Stimulated activated CD4-positive, alpha-beta T cell treated with anti-CD3 and anti-CD28 coated beads, TNF-alpha, amount 100 ng/mL, for 1 hour (primary cell): ENCODE measurements at places on chromosomes 2 and 18.
A peak's percentile ranks its signal among the peaks of the same experiment; 100 is the strongest.

GRCh38 chr2:224040753-224041152 is 1.7 kb upstream of the SERPINE2 start:
- no peak for DNase-seq

GRCh38 chr2:102060047-102060446 is 68.3 kb downstream of the IL1R2 start:
- DNase-seq: no peak

DNA sequence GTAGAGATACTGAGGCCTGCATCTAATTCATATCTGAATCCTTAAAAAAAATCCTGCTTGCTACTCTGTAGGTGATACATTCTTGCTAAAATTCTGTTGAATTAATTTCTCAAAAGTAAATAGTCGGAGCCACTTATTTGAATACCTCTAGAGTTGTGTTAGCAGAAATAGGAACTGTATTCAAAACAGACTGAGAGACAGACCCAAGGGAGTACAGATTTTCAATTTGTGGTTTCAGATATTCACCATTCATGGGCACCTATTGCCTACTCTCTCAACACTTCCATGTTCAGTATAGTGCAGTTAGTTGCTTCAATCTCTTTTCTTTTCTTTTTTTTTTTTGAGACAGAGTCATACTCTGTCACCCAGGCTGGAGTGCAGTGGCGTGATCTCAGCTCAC is 46.6 kb upstream of the CTLA4 start:
- no peak for DNase-seq

DNA sequence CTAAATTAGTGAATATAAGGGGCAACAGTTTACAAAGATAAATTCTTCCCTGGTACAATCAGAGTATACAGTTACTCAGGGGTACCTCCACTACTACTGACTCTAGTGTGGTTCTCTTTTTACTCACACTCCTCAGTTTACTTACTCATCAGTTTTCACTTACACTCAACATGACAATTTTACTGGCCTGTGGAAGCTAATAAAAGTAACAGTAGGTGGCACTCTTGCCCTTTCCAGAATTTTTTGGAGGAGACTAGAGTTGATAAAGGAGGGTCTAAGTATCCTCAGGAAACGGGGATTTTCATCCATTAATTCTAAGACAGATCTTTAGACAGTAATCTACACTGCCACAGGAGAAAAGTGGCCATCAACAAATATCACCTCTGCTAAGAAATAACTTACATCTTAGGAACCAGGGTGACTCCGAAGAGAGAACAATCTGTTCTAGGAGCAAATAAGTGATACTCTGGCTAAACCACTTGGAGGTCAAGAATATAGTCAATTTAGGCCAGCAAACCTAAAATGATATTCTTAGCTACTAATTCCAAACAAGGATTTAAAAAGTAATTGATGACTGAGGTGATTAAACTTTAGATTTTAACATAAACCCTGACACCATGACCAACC is 61.3 kb downstream of the ATL2 start:
- DNase-seq: no peak

GRCh38 chr2:175698061-175698460 is 304.0 kb downstream of the LNPK start:
- no peak for DNase-seq

DNA sequence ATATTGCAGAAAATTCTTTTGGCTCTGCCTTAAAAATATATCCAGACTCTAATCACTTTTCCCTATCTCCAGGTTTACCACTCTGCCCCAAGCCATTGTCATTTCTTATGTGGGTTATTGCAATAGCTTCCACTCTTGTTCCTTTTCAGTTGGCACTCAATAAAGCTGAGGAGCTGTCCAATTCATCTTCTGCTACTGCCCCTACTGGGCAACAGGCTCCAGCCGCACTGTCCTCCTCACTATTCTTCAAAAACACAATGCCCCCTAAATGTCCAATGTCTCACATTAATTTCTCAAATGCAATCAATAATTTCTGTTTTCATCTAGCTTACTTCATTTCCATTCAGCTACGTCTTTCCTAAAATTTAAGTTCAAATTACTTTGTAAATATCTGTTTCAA is 1262.5 kb upstream of the CDH2 start:
- DNase-seq: no peak

GRCh38 chr18:77700051-77700450 is 450.4 kb downstream of the GALR1 start:
- no peak for DNase-seq

GRCh38 chr2:128396946-128397345 is 78.3 kb upstream of the HS6ST1 start:
- DNase-seq: no peak

DNA sequence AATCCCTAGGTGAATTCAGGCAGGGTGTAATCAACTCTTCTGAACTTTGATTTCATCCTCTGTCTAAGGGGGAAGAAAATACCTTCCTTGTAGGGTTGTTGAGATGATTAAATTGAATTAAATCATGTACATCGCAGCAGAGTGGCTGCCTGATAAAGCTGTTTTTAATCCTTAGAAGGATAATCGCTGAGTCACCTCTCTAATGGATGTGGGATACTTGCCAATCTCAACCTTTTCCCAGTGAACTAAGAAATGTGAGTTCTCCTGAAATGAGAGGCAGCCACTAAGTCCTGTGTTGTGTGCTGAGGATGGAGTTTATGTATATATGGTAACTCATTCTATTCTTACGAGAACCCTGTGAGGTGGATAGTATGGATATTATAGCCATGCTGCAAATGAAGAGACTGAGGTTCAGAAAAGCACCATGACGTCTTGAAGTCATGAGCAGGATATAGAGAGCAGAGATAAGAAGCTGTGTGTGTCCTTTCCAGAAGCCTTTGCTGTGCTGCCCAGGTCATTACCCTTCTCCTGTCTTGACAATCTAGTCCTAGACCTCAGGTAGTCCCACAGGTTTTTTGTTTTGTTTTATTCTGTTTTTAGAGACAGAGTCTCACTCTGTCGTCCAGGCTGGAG is 93.3 kb downstream of the HNRNPLL start:
- no peak for DNase-seq

GRCh38 chr2:240917009-240917683 is 11.0 kb downstream of the CROCC2 start:
- no peak for DNase-seq

GRCh38 chr2:38653715-38654527 is 12.0 kb upstream of the GALM start:
- DNase-seq: peak; percentile 27

DNA sequence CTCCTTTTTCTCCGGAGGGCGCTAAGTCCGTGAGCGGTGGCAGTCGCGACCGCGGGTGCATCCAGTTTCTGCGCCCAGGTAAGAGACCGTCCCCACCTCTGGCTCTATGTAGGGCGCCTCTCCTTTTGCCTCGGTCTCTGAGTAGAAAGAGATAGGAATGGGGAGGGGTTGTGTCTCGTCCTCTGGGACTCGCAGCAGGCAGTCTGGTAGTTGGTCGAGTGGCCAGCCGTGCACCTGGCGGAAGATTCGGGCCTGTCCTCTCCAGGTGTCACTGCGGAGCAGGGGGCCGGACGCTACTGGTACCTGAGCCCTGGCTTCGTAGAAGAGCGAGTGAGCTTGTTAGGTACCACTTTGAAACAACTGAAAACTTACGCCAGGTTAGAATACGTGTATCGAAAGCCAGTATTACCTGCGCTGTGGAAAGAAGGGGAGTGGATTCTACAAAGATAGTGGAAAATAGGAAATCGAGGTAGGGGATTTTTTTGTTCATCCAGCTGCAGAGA is 403 bp downstream of the MAP2 start:
- no peak for DNase-seq

DNA sequence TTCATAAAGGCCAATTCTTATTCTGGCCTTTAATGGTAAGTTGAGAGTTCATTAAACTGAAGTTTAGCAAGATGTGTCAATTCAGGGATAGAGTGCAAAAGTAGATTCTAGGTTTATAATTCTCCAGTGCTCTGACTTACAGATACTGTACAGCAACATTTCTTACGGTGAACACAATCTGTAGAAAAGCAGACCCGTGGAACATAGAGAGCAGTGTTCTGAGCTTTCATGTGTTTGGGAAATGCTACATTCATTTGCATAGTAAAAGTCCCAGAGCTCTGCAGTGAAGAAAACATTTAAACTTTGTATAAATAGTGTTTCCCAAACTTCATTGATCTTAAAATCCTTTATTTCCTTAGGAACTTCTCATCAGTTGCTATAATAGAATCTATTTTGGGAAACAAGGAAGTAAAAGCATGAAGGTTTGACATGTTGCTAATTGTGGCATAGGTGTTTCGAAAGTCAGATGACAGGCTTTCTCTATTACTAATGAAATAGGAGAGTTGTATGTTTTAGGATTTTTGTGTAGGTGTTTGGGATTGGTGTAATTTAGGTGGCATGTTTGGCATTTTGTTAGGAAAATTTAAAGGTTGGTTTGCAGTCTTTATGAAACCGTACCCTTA is 138.2 kb downstream of the ASXL3 start:
- no peak for DNase-seq

DNA sequence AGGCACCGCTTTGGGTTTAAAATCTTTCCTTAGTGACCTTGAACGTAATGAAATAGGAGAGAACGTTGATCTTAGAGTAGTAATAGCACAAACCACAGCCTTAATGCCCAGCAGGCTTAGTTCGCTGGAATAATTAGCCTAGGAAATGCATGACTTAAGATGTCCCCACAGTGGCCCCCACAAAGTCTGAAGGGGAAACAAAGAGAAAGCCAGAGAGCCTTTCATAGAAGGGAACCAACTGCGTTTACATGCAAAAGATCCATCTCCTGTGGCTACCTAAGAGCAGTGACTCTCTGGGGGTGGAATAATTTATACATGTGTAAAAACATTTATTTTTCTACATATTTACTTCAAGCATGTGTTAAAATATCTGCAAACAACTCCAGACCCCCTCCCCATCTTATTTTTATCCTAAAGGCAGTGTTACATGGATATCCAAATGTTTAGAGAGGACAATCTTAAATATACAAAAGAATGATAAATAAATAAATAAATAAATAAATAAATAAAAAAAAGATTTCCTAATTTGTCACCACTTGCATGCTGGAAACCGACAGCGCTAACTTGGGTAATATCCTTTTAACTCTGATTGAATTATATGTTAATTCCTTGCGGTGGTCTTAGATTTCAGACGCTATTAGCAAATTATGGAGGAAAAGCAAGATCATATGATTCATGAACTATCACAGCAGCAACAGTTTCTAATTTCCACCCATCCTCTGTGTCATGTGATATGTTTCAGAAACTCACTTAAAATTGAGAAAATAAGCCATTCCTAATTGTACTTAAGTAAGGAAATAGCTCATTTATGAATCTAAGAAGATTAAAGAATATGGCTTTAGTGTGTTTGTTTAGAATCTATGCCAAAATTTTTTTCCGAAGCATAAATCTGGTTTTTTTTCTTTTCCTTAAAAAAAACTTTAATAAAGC is 23.4 kb upstream of the CYP1B1 start:
- no peak for DNase-seq

DNA sequence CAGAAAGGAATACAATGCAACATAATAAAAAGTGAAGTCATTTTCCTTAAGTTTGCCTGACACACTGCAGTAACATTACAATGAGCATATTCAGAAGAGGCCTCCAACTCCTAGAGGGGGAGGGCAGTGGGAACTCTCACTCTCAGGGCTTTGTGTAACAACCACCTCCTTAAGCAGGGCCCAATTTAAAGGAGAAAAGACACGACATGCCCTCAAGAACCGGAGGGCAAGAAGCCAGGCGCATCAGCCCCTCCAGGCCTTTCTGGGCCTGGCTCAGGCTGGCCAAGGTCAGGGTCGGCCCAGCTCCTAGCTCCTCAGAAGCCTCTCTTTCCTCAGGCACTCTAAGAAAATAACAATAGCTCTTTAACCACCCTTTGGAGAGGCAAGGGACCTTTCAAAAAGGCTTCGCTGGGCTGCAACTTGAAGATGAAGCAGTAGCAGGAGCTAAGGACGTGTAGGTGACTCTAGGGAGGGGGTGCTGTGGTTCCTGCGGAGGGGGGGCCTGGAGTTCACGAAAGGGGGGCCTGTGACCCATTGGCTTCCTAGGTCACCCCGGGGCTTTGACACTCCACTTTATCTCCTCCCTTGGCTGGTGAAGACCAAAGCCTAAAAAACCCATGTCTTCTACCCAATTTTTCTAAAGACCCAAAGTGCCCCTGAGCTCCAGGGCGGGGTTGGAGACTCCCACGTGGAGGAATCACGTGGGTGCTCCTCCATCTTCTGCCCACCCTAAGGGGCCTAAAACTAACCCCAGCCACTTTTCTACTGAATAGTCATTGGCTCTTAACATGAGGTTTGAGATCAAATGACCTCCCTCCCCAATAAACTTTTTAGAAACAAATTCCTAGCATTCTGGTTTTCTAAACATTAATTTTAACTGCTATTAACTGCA is 13.3 kb downstream of the SERTAD2 start:
- DNase-seq: no peak

DNA sequence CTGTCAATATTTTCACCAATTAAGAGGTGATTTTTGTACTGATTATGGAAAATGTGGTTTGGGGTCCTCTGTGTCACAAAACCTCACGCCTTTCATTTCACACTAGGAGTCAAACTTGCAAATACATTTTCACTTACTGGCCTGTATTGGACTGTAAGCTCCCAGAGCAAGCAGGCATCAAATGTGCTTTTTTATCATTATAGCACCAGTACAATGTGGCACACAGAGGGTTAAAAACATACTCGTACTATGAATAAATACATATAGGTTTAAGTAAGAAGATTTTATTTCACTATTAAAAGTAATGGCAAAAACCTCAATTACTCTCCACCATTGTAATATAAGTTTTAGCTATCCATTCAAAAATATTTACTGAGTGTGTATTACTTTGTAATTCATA is 56.7 kb downstream of the ABCB11 start:
- no peak for DNase-seq

- no peak for DNase-seq
Measured at GRCh38 chr2:233258211-233258610, 6.7 kb downstream of the ATG16L1 start.

DNA sequence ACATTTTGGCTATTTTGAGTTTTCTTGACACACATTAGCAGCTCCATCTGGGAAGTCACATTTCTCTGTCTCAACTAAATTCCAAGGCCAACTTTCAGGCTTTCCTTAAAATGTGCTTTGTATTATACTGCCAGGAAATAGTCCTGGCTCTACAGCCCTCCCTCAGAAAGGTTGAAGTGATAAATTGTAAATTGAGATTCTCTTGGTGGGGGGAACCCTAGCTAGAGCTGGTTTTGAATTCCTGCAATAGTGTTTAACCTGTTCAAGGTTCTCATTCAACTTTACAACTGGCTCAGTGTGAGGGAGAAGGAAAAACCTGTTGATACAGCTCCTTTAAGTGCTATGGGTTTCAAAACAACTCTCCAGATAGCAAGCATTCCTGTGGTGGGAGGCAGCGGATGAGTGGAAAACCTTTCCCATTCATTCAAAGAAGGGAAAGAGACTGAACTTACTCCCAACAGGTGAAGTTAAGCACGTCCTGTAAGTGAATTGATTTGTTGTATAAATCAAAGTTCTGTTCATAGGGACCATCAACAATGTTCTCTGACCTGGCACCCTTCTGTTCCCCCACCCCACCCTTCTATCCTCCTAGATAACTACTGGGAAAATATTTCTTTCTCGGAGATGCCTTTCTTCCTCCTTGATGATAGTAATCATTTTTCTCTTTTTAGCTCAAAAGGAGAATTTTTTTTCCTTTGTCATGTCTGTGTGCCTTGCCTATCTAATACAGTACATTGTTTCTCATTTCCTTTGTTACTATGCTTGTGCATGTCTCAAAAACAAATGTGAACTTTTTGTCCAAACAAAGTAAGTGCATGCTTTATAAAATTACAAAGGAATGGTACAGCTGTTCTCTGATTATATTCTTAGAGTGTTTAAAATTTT is 44.2 kb upstream of the SLC39A10 start:
- no peak for DNase-seq
